ENCODE measurements at places on chromosomes 16 and 17. TPM values are rescaled to one million over a fixed set of nuclear protein-coding genes. Genes with fewer than 3 reads are reported as not detected.

DNA sequence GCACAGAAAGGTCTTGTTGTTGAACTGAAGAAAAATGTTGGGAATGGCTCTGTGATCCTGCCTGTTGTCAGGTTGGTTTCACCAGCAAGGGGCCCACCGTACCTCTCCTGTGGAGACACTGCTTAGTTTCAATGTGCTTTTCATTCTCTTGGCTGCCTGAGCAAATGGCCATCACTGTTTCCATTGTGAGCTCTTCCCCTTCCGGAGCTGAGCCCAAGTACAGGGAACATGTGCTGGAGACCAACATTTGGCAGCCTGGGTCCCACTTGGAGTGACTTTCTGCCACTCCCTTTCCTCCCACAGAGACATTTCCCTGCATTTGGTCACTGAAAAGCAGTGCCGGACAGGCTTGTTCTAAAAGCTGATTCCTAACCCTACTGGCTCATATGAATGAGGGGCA is 23.1 kb downstream of the GABARAPL2 start:
- DNase-seq: no peak
- H3K27me3 ChIP-seq: no peaks in the 10 kb centered on the region
- no peak overlapping the region for H3K4me3 ChIP-seq
- H3K27ac ChIP-seq: no peak overlapping the region
- H3K4me1 ChIP-seq: peaks cover 1% of the 10 kb centered on the region

Gene FBXO39
- not detected for total RNA-seq

Gene TPSD1
- not detected for total RNA-seq

DNA sequence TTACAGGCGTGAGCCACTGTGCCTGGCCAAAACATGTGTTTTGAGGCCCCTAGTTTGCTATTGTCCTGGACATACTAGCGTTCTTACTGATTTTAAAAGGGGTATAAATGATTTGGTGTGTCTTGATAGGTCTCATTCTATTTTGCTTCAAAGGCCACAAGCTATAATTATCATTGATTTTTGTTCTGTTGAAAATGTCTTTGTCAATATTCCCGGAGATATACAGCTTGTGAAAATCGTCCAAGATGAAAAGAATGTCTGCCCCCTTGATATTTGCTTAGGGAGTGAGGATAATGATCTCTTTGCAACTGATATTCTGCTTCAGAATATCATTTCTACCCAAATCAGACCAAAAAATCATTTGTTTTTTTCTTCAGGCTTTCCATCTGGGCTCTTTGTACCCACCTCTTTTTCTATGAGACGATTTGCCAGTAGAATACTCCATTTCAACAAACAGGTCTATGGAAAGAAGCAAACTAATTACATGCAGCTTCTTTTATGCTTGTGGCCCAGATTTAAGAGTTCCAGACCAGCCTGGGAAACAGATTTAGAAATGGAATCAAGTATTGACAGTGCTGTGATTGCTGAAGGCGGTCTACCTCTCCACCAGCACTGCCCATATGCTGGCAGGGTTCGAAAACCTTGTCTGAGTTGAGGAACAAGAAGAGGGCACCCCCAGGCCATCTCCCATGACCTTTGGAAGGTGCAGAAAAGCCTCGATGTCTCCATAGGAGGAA is 14.1 kb upstream of the ST6GALNAC1 start:
- DNase-seq: no peak
- H3K36me3 ChIP-seq: no peaks in the 10 kb centered on the region
- H3K4me1 ChIP-seq: peaks cover 25% of the 10 kb centered on the region
- no peak overlapping the region for H3K4me3 ChIP-seq
- peak overlapping the region; percentile 22 for H3K27ac ChIP-seq

Gene FAM171A2
- total RNA-seq: 42.5 TPM

Gene MMP15
- total RNA-seq: 85.0 TPM

DNA sequence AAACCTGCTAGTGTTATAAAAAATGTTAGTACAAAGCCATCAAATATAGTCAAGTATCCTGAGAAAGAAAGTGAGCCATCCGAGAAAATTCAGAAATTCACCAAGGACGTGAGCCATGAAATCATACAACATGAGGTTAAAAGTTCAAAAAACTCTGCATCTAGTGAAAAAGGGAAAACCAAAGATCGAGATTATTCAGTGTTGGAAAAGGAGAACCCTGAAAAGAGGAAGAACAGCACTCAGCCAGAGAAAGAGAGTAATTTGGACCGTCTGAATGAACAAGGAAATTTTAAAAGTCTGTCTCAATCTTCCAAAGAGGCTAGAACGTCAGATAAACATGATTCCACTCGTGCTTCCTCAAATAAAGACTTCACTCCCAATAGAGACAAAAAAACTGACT is 31.7 kb downstream of the RBBP6 start:
- peaks cover 71% of the 10 kb centered on the region for H3K36me3 ChIP-seq
- H3K27me3 ChIP-seq: no peaks in the 10 kb centered on the region
- no peak overlapping the region for H3K4me3 ChIP-seq

DNA sequence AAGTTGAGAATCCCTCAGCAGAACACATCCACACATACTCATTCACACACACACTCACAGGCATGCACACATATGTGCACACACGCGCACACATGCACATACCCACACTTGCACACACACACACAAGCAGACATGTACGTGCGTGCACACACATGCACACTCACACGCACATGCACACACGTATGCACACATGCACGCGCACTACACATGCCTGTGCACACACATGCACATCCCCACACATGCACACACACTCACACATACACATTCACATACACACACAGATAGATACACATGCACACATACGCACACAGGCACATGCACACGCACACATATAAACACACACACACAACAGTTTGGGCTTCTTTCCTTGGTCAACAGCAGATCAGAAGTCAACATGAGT is 24.0 kb downstream of the GSG1L start:
- no peak for DNase-seq
- H3K4me1 ChIP-seq: no peaks in the 10 kb centered on the region
- H3K4me3 ChIP-seq: no peak overlapping the region
- H3K36me3 ChIP-seq: no peaks in the 10 kb centered on the region

- H3K4me1 ChIP-seq: no peaks in the 10 kb centered on the region
- H3K27me3 ChIP-seq: no peaks in the 10 kb centered on the region
- H3K27ac ChIP-seq: no peak overlapping the region
Observed at GRCh38 chr16:12405089-12405488, 398.6 kb downstream of the CPPED1 start.

GRCh38 chr16:30761427-30761927 is 385 bp downstream of the CFAP119 start:
- peak overlapping the region; percentile 96 for H3K27ac ChIP-seq
- peaks cover 20% of the 10 kb centered on the region for H3K4me1 ChIP-seq
- no peaks in the 10 kb centered on the region for H3K27me3 ChIP-seq
- peaks cover 9% of the 10 kb centered on the region for H3K36me3 ChIP-seq

- H3K4me1 ChIP-seq: peaks cover 11% of the 10 kb centered on the region
- H3K36me3 ChIP-seq: peaks cover 9% of the 10 kb centered on the region
- no peak overlapping the region for H3K4me3 ChIP-seq
- no peak for DNase-seq
- no peak overlapping the region for H3K27ac ChIP-seq
- no peaks in the 10 kb centered on the region for H3K27me3 ChIP-seq
Observed at GRCh38 chr16:10992797-10993196, 48.4 kb downstream of the CLEC16A start.

DNA sequence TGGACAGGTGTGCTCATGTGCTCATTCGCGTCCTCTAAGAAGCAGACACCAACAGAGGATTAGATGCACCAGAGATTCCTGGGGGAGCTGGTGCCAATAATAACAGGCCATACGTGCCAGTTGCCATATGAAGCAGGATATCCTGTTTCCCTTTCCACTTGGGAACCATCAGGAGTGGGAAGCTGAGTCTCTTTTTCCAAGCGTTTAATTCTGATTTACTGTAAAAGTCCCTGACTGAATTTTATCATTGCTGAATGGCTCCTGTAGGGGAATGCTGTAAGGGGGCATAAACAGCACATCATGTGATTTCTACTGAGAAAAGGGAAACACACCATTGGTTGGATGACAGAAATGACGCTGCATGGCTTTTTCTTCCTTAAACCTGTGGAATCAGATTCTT is 113.3 kb downstream of the IRF8 start:
- H3K27ac ChIP-seq: no peak overlapping the region
- H3K36me3 ChIP-seq: no peaks in the 10 kb centered on the region
- no peak overlapping the region for H3K4me3 ChIP-seq
- no peak for DNase-seq
- H3K4me1 ChIP-seq: no peaks in the 10 kb centered on the region
- peaks cover 49% of the 10 kb centered on the region for H3K27me3 ChIP-seq

DNA sequence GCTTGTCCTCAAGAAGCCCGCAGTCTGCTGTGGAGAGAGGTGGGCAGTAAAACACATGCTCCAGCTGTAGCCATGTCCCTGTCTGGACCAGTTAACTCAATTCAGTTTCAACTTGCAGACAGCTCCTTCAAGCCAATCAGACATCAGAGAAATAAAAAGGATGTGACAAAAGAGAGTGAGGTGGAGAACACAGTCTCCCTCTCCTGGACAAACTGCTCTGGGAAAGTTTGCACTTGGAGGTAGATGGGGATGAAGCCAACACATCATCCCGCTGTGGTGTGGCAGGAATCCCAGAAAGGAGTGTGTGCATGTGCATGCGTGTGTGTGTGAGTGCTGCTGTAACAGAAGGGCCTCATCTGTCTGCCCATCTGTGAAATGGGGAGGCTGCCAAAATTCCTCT is 358.6 kb upstream of the ASIC2 start:
- no peak for DNase-seq
- H3K27me3 ChIP-seq: peaks cover 20% of the 10 kb centered on the region
- no peak overlapping the region for H3K27ac ChIP-seq

DNA sequence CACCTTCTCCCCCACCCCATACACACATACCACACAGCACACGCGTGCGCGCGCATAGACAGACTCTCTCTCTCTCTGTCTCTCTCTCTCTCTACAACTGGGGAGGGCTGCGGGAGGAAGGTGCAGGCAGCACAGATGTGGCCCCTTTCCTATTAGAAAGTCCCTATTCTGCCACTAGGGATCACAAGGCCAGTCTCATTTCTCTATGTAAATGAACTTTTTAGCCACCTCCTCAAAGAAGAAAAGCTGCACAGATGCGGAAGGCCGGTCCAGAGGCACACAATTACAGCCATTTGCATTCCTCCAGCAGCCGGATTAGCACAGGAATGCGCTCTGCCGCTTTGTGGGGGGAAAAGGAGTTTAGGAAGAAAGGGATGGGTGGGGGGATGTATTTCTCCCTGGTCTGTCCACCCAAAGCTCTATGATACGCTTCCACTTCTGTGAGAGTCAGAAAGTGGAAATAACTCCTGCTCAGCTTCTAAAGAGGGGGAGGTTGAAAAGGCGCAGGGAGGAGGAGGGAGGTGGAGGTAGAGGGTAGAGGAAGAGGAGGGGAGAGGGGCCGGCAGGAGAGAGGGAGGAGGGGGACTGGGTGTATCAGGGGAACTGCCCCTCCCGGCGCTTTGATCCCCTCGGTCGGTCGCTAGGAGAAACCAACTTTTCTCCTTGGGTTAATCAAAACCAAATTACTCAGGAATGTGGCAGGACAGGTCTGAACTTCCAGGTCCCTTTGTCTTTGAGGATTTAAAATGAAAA is 11.7 kb downstream of the ZFHX3 start:
- H3K4me1 ChIP-seq: peaks cover 73% of the 10 kb centered on the region
- H3K27me3 ChIP-seq: no peaks in the 10 kb centered on the region
- peak overlapping the region; percentile 96 for H3K27ac ChIP-seq
- peak overlapping the region; percentile 44 for H3K4me3 ChIP-seq
- no peak for DNase-seq

DNA sequence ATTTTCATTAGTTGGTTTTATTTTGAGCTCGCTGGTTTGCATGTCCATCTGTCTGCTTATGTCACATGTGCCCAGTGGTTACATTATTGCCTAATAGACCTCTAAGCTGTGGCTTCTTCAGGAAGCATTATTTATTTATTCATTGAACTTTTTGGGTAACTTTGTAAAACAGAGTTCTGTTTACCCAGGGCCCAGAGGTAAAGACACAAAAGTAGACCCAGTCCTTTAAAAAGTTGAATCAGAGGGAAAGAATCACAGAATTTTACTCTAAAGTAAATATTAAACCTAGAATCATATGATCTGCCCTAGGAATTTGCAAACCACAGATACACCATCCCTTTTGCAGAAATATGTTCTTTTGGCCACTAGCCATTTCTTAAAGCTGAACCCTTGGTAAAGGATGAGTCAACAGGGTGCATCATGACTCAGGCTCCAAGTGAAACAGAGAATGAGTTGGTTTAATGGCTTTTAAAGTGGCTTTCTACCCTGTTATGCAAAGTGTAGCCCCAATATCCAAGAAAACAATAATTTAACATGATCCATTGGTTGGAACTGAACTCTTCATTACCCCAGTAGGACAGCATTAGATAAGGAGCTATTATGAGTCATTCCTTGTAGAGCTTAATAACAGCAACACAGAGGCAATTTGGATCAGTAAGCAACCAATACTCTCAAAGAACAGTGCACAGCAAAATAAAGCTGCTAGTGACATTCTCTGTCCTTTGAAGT is 236.3 kb downstream of the KCNJ2 start:
- H3K4me1 ChIP-seq: no peaks in the 10 kb centered on the region
- peaks cover 2% of the 10 kb centered on the region for H3K27me3 ChIP-seq
- no peak overlapping the region for H3K27ac ChIP-seq
- H3K4me3 ChIP-seq: no peak overlapping the region
- DNase-seq: no peak

Gene ITGAX
- total RNA-seq: not detected

- H3K27ac ChIP-seq: no peak overlapping the region
- H3K4me3 ChIP-seq: no peak overlapping the region
- H3K36me3 ChIP-seq: no peaks in the 10 kb centered on the region
- no peak for DNase-seq
- H3K27me3 ChIP-seq: peaks cover 20% of the 10 kb centered on the region
Observed at GRCh38 chr17:83156408-83156807, 77.0 kb downstream of the METRNL start.

GRCh38 chr16:49337814-49338350 is 35.7 kb upstream of the C16orf78 start:
- H3K36me3 ChIP-seq: no peaks in the 10 kb centered on the region
- H3K4me1 ChIP-seq: no peaks in the 10 kb centered on the region
- no peak for DNase-seq
- H3K27ac ChIP-seq: no peak overlapping the region

DNA sequence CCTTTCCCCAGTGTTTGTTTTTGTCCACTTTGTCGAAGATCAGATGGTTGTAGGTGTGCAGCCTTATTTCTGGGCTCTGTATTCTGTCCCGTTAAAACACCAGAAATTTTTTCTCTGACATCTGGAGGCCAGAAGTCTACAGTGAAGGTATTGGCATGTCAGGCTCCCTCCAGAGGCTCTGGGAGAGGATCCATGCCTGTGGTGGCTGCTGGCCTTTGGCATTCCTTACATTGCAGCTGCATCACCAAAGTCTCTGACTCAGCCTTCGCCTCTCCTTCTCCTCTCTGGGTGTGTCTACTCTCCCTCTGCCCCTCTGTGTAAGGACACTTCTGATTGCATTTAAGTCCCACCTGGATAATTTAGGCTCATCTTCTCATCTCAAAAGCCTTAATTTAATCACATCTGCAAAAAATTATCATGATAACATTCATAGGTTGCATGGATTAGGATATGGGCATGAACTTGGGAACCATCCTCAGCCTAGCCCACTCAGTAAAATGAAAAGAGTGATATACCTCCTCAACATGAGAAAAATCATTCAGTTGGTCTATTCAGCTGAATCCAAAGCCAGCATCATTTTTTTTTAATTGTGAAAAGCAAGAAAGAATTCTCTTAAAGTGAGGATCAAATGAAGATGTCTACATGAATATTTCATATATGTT is 78.0 kb downstream of the MAP2K6 start:
- DNase-seq: no peak
- H3K4me1 ChIP-seq: peaks cover 2% of the 10 kb centered on the region
- no peak overlapping the region for H3K27ac ChIP-seq
